ENCODE measurements at places on chromosomes 4 and X.

DNA sequence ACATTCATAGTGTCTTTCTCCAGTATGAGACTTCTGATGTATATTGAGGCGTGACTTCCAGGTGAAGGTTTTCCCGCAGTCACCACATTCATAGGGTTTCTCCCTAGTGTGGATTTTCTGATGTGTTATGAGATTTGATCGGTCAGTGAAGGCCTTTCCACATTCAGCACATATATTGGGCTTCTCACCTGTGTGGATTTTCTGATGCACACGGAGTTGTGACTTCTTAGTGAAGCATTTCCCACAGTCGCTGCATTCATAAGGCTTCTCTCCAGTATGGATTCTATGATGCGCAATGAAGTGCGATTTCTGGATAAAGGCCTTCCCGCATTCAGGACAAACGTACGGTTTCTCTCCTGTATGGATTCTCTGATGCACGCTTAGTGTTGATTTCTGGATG lies 35.4 kb downstream of the ZNF41 start:
- no peak for DNase-seq

GRCh38 chr4:123455360-123455759 lies 58.8 kb downstream of the SPRY1 start:
- DNase-seq: no peak

DNA sequence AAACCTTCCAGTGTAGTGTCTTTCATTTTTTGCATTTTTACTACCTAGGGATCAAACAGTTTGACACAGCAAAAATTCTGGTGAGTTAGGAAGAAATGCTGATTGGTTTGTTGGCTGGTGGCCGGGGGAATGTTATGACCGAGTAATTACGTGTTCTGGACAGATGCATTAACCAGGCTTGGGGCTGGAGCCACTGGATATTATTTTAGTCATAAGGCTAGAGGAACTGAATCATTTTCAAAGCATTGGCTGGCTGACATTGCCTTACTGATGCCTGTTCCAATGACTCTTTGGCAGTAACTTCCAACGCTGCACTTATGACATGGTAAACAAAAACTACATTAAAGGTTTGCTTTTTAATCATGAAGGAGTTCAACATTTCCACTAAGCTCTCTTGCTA lies 84.6 kb downstream of the FBXO8 start:
- DNase-seq: no peak

GRCh38 chr4:51842167-51842553 lies 793 bp upstream of the DCUN1D4 start:
- no peak for DNase-seq

- no peak for DNase-seq
Measured at GRCh38 chr4:183337349-183337748, 15.1 kb upstream of the CLDN24 start.

GRCh38 chr4:153725136-153725830 lies 34.5 kb downstream of the RNF175 start:
- DNase-seq: no peak
